ENCODE measurements at places on chromosomes 3 and 15.
A peak's percentile ranks its signal among the peaks of the same experiment; 100 is the strongest.

- DNase-seq, result no peak
These were observed 95.6 kb downstream of the SCAPER start for GRCh38 chr15:76809412-76810103.

- no peak for DNase-seq
These were observed 12.5 kb upstream of the CAMKV start for GRCh38 chr3:49882166-49882565.

DNA sequence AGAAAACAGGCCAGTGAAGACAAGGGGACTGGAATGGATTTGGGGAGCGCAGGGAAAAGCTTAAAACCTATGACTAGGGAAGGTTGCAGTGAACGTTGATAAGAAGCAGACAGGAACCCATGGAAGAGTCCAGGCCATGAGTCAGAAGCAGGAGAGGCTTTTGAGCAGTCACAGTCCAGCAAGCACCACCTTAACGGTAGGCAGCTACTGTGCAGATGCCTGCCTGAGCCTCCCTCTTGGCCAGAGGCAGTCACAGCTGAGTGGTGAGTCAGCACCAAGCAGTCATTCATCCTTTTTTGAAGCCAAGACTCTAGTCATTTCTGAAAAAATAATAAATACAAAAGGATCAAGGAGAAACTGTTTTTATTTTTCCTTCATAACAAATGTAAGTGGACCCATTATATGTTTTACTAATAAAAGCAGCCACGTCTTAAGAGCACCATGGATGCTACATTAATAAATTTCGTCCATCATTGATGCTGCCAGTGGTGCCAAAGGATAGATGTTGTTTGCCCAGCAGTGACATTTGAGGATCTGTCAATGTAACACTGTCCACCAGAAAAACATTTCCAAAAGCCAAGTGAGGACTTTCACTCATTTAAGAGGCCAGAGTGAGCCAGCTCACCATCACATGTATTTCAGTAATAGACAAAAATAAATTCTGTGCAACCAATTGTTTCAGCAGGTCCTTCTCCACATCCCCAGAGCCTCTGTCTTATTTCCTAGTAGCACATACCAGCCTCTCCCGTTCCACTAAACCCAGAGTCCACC lies 42.1 kb upstream of the ACTC1 start:
- DNase-seq, result peak; percentile 45

GRCh38 chr15:37767841-37768455 lies 166.5 kb upstream of the TMCO5A start:
- DNase-seq, result no peak

DNA sequence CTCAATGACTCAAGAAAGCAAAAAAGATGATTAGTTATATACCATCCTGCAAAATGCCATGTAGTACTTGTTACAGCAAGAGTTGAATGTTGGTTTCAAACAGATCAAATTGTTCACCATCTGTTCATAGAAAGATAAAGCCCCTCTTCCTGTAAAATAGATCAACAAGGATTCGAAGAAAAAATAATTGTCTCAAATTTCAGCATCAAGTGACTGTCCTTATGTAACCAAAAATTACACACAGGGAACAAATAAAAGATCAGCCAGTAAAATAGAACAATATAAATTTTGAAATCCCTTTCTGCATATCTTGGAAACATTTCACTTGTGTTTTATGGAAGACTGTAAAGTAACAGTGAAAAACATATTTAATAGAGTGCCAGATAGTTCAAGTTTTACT lies 165.1 kb upstream of the STAC start:
- DNase-seq, result no peak

DNA sequence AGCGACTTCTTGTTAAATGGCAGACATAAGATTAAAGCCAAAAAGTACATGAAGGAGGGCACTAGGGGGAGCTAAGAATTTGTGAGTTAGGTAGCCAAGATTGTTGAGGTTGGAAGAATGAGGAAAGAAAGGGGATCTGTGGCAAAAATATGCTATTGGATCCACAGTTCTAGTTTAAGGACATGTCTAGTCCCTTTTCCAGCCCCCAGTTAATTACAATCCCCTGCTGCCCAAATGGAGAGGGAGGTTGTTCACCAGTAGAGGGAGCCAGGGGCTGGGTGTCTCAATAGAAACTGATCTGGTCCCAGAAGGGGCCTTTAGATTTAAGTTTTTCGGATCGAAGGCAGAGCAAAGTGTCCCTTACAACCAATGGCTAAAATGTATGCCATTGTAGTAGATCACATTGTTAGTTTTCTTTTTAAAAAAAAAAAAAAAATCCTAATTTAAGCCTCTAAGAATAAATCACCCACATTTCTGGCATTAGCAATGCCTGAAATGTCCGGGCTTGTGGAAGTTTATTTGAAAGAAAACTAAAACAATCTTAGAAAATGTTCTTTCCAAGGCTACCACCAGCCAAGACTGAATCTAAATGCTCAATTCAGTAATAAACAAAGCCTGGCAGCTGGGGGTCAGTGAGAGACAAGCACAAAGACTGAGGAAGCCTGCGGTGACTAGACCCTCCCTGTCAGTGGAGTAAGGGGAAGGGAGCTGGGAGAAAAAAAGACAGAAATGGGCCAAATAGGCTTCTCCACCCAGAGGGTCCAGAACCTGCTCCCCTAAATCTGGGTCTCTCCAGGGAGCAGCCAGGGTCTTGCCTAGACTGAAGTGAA lies 7.1 kb downstream of the COL8A1 start:
- DNase-seq, result no peak

- no peak for DNase-seq
These were observed 3.8 kb upstream of the TIMMDC1 start for GRCh38 chr3:119494597-119494996.

DNA sequence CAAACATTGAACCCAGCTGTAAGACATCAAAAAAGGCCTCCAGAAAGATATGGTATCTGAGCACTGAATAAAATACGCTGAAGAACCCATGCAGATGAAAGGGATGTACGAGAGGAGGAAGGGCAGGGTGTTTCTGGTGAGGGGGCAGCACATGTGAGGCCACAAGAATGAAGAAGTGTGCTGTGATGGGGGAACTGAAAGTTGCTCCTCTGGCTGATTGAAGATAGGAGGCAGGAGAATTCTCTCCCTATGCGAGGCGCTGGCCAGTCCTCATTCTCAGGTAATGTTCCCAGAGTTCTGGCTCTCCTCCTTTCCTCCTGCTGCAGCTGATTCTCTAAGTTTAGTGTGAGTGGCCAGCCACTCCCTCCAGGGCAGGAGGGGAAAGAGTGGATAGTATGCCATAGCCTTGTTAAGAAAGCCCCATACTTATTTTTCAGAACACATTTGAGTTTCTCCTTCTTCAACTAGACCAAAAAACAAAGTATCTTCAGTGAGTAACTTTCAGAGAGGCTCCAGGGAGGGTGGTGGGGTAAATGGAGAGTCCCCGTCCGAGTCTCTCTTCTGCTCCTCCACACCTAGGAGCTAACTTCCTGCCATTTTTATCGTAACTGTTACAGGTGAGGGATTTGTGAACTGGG lies 26.9 kb upstream of the MYO1E start:
- no peak for DNase-seq

GRCh38 chr15:92853222-92853621 lies 46.9 kb upstream of the CHD2 start:
- no peak for DNase-seq

DNA sequence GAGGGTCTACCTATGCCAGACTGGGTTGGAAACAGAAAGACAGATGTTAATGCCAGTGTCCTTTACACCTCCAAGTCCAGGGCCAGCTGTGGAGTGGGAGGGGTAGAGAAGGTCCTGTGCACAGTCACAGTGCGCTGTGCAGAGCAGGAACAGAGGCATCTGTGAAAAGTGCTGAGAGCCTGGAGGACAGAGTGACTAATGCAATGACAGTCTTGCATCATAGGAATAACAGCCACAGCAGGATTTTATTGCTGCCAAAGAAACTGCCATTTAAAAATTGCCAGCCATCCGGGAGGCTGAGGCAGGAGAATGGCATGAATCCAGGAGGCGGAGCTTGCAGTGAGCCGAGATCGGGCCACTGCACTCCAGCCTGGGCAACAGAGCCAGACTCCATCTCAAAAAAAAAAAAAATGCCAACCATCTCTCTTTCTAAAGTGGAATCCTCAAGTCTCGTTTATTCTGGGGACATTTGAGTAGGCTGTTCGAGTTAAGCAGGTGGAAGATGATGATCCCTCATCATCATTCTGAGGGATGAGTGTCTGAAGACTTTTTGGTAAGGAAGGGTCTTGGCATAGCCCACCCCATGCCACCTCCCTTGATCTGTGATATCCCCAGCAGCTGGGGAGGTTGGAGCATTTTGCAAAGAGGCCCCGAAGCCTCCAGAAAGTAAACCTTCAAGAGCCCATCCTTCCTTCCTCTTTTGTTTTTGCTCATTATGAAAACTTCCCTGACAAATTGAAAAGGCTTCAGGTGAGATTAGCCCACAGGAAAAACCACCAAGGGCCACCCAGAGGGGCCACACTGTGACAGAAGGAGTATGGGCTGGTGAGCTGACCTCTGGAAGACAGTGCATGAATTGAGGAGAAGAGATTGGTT lies 7.7 kb downstream of the CCR2 start:
- no peak for DNase-seq

GRCh38 chr3:71490692-71491091 lies 92.8 kb downstream of the FOXP1 start:
- no peak for DNase-seq

DNA sequence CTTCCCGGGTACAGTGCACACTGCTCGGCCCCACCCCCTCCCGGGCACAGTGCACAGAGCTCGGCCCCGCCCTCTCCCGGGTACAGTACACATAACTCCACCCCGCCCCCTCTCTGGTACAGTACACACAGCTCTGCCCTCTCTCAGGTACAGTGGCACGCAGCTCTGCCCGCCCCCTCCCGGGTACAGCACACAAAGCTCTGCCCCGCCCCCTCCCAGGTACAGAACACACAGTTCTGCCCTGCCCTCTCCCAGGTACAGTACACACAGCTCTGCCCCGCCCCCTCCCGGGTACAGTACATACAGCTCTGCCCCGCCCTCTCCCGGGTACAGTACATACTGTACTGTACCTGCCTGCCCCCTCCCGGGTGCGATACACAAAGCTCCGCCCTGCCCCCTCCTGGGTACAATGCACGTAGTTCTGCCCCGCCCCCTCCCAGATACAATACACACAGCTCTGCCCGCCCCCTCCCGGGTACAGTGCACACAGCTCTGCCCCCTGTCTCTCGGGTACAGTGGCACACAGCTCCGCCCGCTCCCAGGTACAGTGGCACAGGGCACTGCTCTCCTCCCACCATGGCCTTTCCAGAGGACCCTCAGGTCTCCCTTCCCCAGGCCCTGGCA lies 16.4 kb upstream of the PRR20G start:
- no peak for DNase-seq

- no peak for DNase-seq
These were observed 25.7 kb downstream of the ACAA1 start for GRCh38 chr3:38111201-38111600.

DNA sequence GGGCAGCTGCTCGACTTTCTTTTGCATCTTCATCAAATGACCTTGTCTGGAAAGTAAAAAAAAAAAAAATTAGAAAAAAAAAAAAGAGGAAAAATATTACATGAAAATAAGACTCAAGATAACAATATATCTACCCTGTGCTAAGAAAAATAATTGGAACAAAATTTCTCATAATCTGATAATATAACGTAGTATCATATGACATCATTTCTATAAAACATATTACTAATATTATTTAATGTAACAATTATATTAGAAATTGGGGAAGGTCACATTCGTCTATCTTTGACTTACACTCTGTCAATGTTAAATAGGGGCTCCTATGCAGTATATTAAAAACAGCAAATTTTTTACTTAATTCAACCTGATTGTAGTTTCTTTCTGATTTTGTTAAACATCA lies 44.1 kb downstream of the INO80 start:
- no peak for DNase-seq

GRCh38 chr3:28982906-28983305 lies 298.0 kb upstream of the RBMS3 start:
- no peak for DNase-seq

DNA sequence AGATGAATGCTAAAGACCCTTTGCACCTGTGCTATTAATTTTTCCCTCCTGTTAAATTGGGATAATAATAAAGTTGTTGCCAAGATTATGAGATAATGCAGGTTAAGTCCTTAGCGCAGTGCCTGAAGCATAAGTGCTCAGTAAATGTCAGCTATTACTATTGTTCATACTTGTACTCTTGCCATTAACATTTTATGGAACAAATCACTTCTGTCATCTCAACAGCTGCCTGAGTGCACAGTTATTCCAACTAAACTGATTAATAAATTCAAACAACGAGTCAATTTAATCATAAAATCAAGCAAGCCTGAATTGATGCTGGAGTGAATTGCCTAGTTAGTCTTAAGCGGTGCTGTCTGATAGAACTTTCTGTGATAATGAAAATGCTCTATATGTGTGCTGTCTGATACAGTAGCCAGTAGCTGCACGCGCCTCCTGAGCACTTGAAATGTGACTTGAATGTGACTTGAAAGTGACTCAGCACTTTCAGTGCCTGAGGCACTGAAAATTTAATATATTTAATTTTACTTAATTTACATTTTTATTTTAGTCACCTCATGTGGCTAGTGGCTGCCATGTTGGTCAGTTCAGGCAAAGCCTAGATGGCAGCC lies 198.7 kb upstream of the PFN2 start:
- no peak for DNase-seq

GRCh38 chr3:191363221-191363620 lies 32.9 kb upstream of the UTS2B start:
- no peak for DNase-seq

GRCh38 chr3:143972505-143973258 lies 1.1 kb downstream of the DIPK2A start:
- peak; percentile 66 for DNase-seq

DNA sequence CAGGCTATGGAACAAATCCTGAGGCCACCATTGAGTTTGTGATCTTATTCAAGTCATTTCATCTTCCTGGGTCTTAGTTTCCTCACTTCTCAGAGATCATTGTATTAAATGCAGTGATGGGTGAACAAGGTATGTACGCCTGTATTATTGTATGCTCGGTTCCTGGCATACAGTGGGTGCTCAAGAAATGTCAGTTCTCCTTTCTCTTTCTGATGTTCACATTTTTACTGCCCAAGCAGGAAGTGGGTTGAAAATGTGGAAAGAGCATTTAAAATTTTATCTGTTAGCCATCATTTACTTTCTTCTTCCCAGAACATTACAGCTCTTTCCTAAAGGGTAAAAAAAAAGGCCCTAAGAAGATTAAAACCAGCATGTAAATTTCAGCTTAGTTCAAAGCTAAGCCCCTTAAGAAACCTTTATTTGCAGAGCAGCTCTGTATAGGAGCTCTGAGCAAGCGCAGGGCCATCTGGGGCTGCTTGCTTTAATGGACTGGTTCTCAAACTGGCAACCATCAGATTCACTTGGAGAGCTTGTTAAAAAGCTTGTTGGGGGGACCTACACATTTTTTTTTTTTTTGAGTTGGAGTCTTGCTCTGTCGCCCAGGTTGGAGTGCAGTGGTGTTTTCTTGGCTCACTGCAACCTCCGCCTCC lies 179.4 kb downstream of the CHST2 start:
- DNase-seq, result no peak

DNA sequence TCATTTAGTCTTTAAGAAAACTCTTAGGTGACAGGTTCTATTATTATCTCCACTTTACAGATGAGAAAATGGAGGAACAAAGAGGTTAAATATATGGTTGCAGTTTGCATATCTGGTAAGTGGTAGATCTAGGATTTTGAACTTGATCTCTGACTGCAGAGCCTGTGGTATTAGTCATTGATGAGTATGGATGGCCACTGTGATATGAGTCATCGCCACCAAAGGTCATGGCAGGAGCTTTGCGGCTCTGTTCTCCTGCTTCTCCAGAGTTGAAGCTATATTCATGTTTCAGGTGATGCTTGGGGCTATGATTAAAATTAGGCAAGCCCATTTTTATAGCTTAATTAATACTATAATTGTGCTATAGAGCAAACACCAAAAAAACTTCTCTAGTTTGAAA lies 306.2 kb upstream of the DPPA4 start:
- peak; percentile 24 for DNase-seq
